Stimulated activated CD8-positive, alpha-beta memory T cell treated with anti-CD3 and anti-CD28 coated beads, Interleukin-15, amount 100 ng/mL, for 48 hours (primary cell): ENCODE measurements at places on chromosomes 4 and X.

- DNase-seq: no peak
These were observed 614.1 kb downstream of the PCDH7 start for GRCh38 chr4:31334086-31334910.

DNA sequence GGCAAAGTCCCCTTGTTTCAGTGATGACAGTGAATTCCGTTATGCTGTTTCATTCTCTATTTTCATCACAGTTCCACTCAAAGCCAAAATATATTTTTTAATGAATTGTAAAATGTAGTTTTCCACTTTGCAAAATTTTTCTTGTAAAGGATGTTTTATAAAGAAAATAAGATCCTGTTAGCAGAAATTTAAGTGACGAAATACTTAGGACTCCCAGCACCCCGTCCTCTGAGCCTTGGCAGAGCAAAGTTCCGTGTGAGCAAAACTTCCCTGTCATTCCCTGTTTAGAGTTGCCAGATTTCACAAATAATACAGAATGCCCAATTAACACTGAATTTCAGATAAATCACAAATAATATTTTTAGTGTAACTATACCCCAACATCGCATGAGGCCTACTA is 81.0 kb upstream of the RBPJ start:
- DNase-seq: no peak

GRCh38 chr4:187307131-187307530 is 583.5 kb upstream of the FAT1 start:
- DNase-seq: no peak

DNA sequence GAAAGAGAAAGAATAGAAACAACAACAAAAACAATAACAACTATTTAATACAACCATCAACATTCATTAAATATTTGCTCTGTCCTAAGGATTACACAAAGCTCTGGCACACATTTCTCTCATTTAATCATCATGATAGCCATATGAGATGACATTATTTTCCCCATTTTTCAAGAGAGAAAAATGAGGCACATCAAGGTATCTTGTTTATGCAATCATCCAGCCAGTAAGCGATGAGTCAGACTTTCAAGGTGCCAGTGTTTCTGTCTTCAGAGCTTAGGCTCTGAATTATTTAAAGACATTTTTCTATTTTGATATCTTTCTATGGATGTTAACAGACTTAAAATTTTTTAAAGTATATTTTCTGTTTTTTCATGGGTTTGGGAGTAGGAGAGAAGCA is 541.8 kb upstream of the SMIM31 start:
- DNase-seq: no peak

GRCh38 chr4:79233820-79234219 is 92.0 kb downstream of the NAA11 start:
- DNase-seq: no peak
